ENCODE measurements at places on chromosomes 13 and 19. TPM values are rescaled to one million over a fixed set of nuclear protein-coding genes. Genes with fewer than 3 reads are reported as not detected.

SPACA4 gene
- not detected for total RNA-seq

OR7C1 gene
- total RNA-seq = not detected

EVI5L gene
- total RNA-seq = 15.9 TPM

RAB3D gene
- 58.1 TPM for total RNA-seq

DPF1 gene
- not detected for total RNA-seq

PRTN3 gene
- not detected for total RNA-seq

IZUMO2 gene
- not detected for total RNA-seq

COL4A2 gene
- 227 TPM for total RNA-seq

CERS1 gene
- 0.55 TPM for total RNA-seq

DNA sequence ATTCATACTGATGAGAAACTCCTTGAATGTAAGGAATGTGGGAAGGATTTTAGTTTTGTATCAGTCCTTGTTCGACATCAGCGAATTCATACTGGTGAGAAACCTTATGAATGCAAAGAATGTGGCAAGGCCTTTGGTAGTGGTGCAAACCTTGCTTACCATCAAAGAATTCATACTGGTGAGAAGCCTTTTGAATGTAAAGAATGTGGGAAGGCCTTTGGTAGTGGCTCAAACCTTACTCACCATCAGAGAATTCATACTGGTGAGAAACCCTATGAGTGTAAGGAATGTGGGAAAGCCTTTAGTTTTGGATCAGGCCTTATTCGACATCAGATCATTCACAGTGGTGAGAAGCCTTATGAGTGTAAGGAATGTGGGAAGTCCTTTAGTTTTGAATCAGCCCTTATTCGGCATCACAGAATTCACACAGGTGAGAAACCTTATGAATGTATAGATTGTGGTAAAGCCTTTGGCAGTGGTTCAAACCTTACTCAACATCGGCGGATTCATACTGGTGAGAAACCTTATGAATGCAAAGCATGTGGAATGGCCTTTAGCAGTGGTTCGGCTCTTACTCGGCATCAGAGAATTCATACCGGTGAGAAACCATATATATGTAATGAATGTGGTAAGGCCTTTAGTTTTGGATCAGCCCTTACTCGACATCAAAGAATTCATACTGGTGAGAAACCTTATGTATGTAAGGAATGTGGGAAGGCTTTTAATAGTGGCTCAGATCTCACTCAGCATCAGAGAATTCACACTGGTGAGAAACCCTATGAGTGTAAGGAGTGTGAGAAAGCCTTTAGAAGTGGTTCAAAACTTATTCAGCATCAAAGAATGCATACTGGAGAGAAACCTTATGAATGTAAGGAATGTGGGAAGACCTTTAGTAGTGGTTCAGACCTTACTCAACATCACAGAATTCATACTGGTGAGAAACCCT, 26.6 kb downstream of the ZNF345 start:
- DNase-seq = no peak

DNA sequence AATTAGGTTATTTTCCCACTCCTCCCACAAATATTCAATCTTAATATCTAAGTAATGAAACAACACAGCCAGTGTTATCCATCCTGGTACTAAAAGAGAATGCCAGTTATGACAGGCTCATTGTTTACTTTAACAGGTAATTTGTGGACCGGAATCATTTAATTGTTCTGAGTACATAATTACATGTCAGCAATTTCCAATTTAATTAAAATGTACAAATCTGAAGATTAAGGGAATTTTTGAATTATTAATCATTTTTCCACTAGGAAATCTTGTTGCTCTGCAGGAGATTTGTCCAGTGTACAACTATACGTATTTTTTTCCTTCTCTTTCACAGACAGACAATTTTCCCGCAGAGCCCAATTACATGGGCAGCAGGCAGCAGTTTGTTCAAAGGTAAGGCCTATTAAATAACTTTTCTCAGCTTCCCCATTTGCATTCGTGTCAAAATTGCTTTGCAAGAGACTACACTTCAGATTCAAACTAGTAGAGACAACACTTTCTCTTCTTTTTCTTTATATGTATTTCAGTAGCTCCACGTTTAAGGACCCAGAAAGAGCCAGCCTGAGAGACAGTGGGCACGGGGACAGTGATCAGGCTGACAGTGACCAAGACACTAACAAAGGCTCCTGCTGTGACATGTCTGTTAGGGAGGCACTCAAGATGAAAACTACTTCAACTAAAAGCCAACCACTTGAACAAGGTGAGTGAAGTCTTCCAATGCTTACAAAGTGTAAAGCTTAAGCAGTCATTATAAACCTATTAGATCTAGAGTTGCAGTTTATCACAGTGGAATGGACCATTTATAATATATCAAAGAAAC, 34.8 kb downstream of the PCDH17 start:
- no peak for DNase-seq

DNA sequence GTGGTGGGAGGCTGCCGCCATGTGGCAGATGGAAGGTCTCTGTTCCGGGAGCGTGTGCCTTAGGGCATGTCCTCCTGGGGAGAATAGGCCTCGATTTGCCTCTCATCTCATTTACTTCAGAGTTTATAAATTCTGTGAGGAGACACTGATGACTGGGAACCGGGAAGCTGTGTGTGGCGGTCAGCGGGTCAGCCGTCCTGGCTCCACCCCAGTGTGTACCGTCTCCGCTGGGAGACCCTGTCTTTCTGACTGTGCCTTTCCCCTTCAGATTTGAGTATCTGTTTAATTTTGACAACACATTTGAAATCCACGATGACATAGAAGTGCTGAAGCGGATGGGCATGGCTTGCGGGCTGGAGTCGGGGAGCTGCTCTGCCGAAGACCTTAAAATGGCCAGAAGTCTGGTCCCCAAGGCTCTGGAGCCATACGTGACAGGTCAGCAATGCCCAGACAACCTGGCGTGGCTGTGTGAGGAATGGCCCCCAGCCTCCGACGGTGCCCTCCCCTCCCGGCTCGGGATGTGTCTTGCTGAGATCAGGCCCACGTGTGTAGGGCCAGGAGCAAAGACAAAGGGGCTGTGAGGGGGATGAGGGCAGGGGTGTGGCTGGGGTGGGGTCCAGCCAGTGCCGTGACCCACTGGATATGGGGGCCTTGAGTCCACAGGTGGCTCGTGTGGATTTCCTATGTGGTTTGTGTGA, 21.6 kb downstream of the ATP4B start:
- DNase-seq = no peak

DNA sequence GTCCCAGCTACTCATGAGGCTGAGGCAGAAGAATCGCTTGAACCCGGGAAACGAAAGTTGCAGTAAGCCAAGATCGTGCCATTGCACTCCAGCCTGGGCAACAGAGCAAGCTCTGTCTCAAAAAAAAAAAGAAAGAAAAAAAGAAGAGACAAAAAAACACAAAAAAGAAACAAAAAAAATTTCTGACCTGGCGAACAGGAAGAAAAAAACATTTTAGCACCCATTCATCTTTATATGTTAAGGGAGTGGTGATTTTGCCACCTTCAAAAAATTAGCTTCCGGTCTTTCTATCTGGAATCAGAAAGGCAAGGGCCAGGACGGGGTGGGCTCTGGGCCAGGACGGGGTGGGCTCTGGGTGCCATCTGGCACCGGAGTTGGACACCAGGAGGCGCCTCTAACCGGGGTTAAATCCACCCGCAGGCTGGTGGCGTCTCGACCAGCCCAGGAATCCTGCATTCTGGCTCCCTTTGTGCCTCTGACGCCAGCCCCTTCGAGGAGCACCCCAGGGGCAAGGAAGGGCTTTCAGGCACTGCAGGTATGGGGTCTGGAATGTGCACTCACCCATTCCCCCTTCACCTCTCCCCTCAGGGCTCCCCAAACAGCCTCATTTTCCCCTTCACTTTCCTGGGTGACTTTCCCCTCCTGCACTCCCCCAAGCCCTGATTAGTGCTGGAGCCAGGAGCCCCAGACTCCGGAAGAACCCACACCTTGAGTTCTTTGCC, 10.4 kb upstream of the ZSWIM4 start:
- DNase-seq = peak; percentile 79

DNA sequence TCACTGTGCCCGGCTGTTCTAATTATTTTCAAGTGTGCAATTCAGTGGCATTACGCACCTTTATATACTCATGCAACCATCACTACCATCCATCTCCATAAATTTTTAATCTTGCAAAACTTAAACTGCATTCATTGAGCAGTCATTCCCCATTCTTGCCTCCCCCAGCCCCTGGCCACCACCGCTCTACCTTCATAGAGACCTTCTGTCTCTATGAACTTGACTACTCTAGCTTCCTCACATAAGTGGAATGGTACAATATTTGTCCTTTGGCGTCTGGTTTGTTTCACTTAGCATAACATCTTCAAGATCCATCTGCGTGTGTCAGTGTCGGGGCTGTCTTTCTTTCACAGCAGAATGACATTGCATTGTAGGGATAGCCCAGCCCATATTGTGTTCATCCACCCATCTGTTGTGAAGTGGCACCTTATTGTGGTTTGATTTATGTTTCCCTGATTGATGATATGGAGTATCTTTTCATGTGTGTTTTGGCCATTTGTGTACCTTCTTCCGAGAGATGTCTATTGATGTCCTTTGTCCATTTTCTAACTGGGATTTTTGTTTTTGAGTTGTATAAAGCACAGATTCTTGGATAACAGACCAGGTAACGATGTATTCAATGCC, 64.8 kb upstream of the FLT1 start:
- DNase-seq = no peak

- DNase-seq = no peak
These were observed 41.3 kb upstream of the IPO5 start for GRCh38 chr13:97912139-97912535.

GRCh38 chr13:113809934-113810333, 50.9 kb downstream of the TMEM255B start:
- DNase-seq = no peak

- DNase-seq = no peak
These were observed 394.2 kb downstream of the FGF9 start for GRCh38 chr13:22064854-22065620.

DNA sequence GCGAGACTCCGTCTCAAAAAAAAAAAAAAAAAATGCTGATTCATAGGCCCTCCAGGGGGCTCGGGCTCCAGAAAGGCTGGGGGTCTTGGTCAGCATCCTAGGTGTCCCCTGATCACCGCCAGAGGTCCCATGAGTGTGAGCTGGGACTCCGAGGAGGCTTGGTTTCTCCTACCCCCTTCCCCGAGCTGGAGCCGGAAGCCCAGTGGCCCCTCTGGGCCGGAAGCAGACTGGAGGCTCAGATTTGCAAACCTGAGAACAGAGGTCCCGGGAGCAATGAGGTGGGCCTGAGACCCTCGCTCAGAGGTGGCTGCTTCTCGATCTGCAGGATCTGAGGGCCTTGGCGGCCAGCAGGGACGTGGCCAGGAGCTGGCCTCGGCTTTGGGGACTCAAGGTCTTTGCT, 41.5 kb downstream of the EFNA2 start:
- no peak for DNase-seq

DNA sequence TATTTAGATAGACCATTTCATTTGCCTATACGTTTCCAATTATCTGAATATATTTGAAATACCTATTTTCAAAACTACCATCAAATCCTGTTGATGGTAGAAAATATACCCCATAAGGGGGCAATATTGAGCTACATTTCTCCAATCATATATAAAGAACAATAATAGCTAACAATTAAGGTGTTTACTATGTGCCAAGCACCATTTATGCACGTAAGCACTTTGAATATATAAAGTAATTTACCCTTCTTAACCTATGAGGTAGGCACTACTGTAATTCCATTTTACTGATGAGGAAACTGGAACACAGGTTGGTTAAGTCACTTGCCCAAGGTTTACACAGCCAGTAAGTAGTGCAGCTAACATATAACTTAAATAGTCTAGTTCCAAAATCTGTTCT, 79.2 kb downstream of the UBL3 start:
- no peak for DNase-seq

- DNase-seq = no peak
These were observed 34.5 kb downstream of the SOX1 start for GRCh38 chr13:112101360-112101930.

DNA sequence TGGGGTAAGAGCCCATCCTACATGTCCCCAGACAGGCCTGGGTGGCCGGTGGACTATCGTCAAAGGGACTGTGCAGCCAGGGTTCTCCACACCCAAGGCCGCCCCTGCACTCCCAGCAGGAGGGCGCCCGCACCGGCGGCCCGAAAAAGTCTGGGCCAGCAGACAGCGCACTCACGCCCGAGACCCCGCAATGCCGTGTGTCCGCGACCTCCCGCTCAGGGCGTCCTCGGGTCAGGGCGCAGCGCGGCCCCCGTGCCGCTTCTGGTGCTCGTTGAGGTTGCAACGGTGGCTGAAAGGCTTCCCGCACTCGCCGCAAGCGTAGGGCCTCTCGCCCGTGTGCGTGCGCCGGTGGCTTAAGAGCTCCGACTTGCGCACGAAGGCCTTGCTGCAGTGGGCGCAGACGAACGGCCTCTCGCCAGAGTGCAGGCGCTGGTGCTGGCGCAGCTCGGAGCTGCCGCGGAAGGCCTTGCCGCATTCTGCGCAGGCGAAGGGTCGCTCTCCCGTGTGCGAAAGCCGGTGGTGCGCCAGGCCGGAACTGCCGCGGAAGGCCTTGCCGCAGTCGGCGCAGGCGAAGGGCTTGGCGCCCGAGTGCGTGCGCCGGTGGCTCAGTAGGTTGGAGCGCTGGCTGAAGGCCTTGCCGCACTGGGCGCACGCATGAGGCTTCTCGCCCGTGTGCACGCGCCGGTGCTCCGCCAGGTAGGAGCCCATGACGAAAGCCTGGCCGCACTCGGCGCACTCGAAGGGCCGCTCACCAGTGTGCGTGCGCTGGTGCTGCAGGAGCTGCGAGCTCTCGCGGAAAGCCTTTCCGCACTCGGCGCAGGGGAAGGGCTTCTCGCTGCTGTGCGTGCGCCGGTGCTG, 2.8 kb upstream of the A1BG start:
- no peak for DNase-seq

DNA sequence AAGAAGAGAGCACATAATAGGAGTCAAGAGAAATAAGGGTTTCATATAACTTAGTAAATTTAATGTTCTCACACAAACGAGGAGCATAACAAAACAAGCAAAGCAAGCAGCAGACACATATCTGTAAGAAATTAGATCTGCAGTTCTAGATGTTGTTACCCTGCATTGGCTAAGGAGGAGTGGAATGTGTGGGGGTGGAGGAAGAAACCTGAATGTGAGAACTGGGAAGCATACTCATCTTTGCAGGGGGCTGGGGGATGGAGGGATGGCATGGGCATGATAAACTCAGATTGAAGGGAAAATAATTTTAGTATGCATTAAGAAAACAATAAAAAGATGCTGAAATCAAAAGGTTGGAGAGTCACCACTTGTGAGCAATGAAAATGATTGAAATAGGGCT, 255.0 kb downstream of the LIG4 start:
- no peak for DNase-seq

- DNase-seq = no peak
These were observed 351.1 kb downstream of the DCT start for GRCh38 chr13:94128430-94128829.

DNA sequence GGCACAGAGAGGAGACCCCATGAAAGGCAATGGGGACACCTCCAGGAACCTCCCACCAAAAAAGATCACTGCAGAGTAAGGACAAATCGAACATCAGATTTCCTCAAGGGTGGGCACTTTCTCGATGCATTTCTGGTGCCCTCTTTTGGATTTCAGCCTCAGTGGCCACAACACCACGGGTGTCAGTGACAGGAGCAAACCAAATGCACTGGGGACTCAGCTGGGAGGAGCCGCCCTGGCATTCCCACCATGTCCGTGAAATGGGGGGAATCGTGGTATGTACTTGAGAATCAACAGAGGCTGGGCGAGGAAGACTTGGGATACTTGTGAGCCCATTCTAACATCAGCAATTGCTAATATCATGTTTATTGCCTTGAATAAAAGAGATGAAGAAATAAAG, 16.3 kb downstream of the FAM187B start:
- no peak for DNase-seq
